Activated T-helper 1 cell treated with anti-CD3 and anti-CD28 coated beads, Interleukin-2, amount 50 U/mL, for 16 hours (primary cell): ENCODE measurements at places on chromosomes 13 and 19.

- DNase-seq = no peak
Observed at GRCh38 chr13:20546556-20546955, 20.4 kb upstream of the IFT88 start.

GRCh38 chr19:44575116-44575700 is 38.2 kb upstream of the IGSF23 start:
- no peak for DNase-seq

- DNase-seq = no peak
Observed at GRCh38 chr13:35479038-35479492, 2.6 kb upstream of the MAB21L1 start.

DNA sequence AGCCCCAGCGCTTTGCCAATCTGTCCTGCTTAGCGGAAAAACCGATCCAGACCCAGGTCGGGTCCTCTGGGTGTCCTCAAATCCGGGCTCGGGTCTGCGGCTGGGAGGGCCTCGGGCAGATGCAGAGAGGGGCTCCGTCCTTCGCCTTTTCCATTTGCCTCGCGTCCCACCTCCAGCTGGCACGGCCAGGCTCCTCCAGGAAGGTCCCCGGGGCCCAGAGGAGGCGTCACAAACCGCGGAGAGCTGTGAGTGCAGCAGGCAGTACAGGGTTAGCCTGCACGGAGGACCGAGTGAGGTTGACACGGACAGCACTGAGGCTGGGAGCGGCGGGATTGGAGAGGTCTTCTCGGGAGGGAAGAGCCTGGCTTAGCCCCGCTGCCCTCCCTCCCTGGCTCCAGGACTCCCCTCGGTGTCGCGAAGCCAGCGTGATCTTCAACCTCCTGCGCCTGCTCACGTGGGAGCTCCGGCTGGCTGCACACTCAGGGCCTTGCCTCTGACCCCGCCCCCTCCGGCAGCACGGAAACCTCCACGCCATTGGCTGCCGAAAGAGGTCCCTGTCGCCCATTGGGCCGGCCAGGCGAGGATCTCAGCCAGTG is 2.8 kb upstream of the IFNL2 start:
- DNase-seq = no peak

GRCh38 chr13:112733112-112733511 is 43.3 kb downstream of the ATP11A start:
- DNase-seq = no peak

GRCh38 chr13:91544723-91545122 is 146.3 kb downstream of the GPC5 start:
- DNase-seq = no peak

DNA sequence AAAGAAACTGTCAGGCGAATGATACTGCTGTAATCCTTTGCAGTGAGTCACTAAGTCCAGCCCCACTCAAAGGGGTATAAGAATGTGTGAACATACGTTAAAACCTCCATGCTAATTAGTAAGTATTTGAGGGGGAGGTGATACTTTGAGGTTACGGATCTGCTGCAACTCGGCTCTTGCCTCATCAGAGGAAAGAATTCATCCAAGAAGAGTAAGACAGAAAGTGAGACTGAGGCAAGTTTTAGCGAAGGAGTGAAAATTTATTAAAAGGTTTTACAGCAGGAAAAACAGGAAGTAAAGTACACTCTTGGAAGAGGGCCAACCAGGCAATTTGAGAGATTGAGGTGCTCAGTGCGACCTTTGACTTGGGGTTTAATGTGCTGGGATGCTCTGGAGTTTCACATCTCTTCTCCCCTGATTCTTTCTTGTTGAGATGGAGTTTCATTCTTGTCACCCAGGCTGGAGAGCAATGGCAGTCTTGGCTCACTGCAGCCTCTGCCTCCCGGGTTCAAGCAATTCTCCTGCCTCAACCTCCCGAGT is 9.8 kb downstream of the CLEC4M start:
- DNase-seq = no peak

DNA sequence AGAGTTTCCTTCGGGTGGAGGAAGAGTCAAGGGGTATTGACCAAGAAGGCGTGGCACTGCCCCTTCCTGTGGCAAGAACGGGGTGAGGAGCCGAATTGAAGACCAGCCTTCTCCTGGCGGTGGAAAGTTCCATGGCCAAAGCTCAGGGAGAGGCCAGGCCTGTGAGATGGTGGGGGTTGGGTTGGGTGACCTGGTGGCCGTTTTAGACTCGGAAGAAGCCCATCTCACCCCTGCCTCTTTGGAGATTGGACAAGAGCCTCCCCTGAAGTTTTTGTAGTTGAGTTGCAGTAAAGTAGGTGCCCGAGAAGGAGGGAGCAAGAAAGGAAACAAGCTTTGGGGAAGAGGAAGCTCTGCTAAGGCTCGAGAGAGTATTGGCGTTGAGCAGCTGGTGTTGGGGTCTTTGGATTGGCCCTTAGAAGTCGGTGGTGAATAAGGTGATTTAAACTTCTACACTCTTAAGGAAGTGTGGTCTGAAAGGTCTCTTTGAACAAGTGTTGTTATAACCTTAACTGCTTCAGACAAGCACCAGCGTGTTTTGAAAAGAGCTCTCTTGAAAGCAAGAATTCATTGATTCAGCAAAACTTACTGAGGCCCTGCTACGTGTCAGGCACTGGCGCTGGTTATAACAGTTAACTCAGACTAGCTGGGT is 964 bp downstream of the SPINT2 start:
- no peak for DNase-seq

- no peak for DNase-seq
Observed at GRCh38 chr13:96053003-96053703, at the start of gene UGGT2. Gene UGGT2, minus strand, starts transcription at chr13:96053401. Its CDS starts 89 bp downstream, at chr13:96053312.

- no peak for DNase-seq
Observed at GRCh38 chr13:43295825-43296564, 272.6 kb downstream of the DNAJC15 start.

- no peak for DNase-seq
Observed at GRCh38 chr13:97648171-97648880, 214.4 kb downstream of the RAP2A start.

DNA sequence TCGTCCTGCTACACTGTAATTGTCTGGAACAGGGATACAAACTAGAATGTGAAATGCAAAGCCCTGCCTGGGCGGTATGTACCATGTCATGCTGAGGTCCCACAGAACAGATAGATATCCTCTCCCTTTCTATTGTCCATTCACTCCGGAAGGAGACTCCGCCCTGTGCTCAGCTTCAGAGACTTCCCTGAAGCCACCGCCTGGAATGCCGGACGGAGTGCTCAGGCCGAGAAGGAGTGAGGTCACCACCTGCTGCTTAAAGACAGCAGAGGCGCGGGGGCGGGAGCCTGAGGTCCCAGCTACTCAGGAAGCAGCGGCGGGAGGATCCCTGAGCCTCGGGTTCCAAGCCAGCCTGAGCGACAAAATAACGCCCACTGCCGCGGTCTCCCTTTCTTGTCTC is 890 bp upstream of the ZNF611 start:
- DNase-seq = no peak

- DNase-seq = no peak
Observed at GRCh38 chr13:45257638-45258333, 56.9 kb upstream of the KCTD4 start.

DNA sequence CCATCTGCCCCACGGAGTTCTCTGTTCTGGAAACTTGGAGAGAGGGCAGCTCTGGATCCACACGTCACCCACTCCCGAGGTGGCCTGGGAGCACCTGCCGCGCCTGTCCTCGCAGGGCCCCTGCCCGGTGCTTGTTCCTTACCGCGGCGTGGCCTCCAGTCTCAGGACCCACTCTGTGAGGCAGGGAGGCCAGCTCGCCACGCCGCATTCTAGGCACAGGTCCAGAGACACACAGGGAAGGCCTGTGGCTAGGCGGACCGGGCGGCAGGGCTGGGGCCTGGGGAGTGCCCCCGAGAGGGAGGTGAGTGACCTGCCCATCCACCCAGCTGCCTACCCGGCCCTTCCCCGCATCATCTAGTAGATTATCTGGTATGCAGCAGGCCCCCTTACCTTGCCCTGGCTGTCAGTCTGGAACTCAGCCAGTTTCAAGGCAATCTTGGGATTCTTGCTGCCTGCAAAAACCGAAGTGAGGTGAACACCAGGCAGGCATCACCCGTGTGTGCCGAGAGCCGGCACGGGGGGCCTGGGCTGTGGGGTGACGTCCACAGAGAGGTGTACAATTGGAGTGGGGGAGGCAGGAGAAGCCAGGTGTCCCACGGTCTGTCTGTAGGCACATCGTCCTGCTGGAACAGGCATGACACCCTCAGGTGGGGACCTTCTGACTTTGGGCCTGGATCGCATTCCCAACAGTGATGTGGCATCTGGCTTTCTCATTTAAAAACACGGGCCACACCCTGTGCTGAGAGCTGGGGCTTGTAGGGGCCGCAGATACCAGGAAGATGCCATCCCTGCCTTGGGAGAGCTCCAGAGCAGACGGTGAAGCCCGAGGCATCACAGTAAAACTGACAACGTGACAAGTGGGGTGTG is 23.6 kb downstream of the DPP9 start:
- no peak for DNase-seq

GRCh38 chr13:114155926-114156883 is 22.9 kb upstream of the CFAP97D2 start:
- no peak for DNase-seq

DNA sequence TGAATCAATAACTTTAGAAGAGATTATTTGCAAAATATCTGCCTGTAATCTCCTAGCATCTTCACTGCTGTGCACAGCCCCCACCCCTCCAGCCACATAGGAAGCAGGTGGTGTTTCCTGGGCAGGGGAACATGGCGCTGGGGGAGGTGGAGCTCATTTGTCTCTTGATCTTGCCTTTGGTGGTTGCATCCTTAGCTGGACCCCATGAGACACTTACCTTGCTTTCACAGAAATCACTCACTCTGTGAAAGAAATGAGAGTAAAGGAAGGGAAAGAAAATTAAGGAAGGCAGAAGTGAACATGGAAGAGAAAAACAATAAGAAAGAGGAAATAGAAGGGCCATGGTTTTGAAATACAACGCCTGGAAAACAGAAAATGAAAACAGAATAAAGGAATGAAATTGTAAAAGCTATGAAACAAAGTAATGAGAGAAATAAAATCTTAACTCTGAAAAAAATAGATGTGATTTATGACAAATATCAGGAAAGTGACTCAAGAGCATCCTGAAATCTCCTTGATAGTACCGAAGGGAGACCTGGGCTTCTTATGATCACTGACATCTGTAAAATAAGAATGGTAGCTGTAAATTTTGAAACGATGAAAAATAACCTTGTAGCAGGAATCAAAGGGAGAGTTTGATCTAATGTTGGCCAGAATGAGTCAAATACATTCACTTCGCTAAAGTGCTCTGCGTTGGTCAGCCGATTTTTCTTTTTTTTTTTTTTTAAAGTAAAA is 17.2 kb upstream of the RNASEH2B start:
- no peak for DNase-seq

DNA sequence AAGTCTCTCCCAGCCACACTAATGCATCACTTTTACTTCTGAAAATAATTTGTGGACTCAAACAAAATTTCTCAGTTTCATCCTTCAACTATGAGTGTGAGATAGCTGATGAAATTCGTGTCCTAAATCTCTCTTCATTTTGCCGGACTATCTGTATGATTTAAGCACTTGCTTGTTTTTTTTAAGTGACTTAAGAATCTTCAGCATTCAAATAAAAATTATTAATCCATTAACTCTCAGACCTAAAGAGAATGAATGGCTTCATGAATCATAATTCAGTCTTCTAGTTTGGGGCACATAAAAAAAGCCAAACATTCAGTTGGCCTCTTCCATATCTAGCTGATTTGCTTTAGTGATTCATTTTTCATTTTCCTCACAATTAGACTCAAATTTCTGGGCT is 579.5 kb downstream of the DCT start:
- DNase-seq = no peak

- no peak for DNase-seq
Observed at GRCh38 chr13:30257468-30258099, 49.8 kb downstream of the KATNAL1 start.

DNA sequence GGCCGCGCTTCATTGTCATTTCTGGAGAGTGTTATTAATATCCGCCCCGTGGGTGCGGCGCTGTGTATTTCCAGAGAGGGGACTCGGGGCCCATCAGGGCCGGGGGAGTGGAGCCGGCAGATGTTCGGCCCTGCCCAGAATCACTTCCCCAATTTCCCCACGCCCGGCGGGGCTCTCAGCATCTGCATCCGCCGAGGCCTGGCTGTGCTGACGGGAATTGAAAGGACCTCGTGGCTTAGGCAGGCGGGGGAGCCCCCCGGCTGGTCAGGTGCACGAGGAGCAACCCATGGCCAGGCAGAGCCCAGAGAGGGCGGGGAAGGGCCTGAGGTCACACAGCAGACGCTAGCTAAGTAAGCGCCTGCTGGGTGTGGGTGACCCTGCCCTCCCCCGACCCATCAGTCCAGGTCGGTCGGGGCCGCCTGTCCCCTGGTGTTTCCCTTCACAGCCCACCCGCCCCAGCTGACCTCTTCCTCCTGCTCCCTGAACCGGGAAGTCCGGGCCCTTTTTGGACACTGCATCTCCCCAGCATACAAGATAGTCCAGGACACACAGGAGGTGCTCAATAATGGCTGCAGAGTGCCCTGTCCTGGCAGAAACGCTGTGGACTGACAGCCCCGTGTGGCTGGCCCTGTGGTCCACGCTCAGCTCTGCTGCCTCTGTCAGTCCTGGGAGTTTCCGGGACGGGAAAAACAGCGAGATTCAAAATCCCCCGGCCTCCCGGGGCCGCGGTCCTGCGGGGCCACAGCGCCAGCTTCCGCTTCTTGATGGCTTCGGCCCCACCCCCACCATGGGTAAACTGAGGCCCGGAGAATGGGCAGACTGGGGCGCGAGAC is 22.1 kb downstream of the ARID3A start:
- DNase-seq = no peak

GRCh38 chr19:5674714-5675113 is 5.6 kb downstream of the MICOS13 start:
- no peak for DNase-seq

DNA sequence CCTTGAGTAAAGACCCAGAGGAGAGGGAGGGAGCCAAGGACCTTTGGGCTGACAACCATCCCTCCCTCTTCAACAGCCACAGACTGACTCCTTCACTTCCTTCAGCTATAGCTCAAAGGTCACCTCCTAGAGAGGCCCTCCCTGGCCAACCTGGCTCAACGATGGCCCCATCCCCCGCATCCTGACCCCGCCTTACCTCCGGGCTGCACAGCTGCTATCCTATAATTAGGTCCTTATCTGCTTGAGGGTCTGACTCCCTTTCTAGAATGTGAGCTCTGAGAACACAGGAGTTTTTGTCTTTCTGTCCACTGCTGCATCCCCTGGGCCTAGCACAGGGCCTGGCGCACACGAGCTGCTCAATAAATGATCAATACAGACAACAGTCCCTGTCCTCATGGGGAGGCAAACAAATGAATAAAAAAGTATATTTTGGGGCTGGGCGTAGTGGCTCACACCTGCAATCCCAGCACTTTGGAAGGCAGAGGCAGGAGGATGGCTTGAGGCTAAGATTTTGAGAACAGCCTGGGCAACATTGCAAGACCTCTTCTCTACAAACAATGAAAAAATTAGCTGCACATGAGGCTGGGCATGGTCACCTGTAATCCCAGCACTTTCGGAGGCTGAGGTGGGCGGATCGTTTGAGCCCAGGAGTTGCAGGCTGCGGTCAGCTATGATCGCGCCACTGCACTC is 6.6 kb upstream of the LGALS4 start:
- DNase-seq = no peak

- DNase-seq = no peak
Observed at GRCh38 chr13:28353679-28354078, 141.2 kb downstream of the FLT1 start.
